Activated CD4-positive, alpha-beta T cell treated with anti-CD3 and anti-CD28 coated beads, Interleukin-2, amount 50 U/mL, for 48 hours (primary cell): ENCODE measurements at places on chromosomes 2 and 18.

- DNase-seq = no peak
Measured at GRCh38 chr2:30781961-30782533, 25.2 kb downstream of the CAPN13 start.

- peak; percentile 19 for DNase-seq
Measured at GRCh38 chr2:15560140-15560987, 770 bp downstream of the NBAS start.

DNA sequence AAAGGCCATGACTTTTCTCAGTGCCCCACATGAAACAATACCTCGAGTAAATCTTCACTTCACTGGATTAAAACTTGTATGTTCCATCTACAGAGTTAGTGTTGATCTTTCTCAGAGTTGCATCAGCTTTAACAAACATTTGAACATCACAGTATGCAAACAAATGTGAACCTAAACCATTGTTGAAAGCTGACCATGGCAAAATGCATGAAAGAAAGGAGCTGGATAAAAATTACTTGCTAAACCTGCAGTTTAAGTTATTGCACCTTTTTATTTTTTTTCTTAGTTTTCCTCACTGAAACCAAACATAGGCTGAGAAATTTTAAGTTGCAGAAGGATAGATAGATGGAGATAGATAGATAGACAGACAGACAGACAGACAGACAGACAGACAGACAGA lies 107.2 kb upstream of the UGP2 start:
- DNase-seq = no peak

DNA sequence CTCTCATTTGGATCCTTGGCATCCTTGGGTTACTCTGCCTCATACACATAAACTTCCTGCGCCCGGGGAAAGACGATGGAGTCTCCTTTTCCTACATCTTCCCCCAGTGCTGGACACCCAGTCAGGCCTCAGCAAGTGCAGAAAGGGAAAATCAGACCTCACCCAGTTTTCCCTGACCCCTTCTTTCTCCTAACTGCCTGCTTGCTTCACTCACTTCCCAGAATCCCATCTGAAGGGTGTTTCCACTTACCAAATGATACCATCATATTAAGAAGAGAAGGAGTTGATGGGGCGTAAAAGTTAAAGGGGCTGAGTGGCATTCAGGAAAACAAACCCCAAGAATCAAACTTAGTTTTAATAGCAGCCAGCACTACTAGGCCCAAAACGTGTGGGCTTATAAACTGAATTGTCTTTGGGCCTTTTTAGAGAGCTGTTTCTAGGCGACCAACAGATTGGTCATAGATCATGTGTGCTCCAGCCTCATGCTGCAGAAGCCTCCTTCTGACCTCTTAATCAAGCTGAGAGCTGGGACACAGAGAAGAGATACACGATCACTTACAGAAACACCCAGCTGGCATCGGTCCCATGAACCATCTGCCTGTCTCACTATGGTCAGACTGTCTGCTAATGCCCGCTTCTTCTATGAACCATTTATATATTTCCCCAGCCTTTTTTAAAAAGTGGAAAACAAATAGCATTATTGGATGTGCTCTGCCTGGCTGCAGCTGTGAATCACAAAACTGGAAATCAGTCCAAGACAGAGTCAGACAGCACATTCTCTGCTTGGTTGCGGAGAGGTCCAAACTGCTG lies 165.7 kb upstream of the SLC14A2 start:
- DNase-seq = no peak

GRCh38 chr2:127678531-127678930 lies 3.2 kb upstream of the LIMS2 start:
- DNase-seq = no peak

GRCh38 chr2:175396696-175397095 lies 215.2 kb upstream of the ATP5MC3 start:
- DNase-seq = no peak

DNA sequence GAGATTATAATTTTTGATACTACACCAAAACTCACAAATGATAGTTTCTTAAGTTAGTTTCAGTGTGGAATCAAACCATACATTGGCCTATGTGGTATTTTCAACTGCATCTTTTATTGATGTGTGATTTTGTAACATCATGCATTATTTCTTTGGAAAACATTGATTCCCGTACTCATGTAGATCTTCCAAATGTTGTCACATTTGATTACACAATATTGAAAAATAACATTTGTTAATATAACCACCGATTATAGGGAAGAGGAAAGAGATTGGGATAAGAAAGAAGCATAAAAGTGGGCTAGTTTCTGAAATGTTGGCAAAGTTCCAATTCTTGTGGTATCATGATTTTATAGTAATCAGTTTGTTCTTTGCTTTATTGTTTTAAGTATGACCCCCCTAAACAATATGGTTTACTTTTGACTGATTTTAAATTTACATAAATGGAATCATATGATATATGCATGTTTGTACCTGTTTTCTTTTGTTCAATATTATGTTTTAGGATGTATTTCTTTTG lies 117.2 kb upstream of the OTX1 start:
- no peak for DNase-seq

GRCh38 chr2:219218217-219218731 lies 484 bp downstream of the ABCB6 start:
- peak; percentile 36 for DNase-seq

GRCh38 chr2:15909157-15909556 lies 31.2 kb upstream of the MYCN start:
- no peak for DNase-seq

- DNase-seq = peak; percentile 67
Measured at GRCh38 chr2:74481961-74482800, 617 bp downstream of the CCDC142 start.

GRCh38 chr18:7034924-7035323 lies 82.7 kb downstream of the LAMA1 start:
- DNase-seq = no peak

GRCh38 chr2:112615051-112615450 lies 30.6 kb downstream of the CHCHD5 start:
- no peak for DNase-seq

DNA sequence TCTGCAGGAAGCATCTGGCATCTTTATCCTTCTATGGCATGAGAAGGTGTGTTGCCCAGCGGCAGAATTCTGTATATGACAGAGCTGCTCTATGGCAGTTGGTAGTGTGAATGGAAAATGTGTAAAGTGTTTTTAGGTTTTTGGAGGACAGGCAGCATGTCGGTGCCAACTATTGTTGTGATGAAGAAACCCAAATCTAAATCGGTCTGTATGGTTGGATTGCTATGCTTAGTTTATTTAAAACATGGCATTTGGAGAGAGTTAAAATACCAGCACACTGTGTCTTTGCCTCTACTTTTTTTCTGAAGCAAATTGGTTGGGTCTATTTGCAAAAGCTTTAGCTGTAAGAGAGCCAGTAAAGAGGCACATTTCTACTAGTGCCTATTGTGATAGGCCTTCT lies 136.7 kb downstream of the CTNNA2 start:
- DNase-seq = no peak

- no peak for DNase-seq
Measured at GRCh38 chr18:40608226-40608625, 1346.8 kb upstream of the PIK3C3 start.

- no peak for DNase-seq
Measured at GRCh38 chr2:196153480-196153879, 17.9 kb downstream of the STK17B start.

- DNase-seq = no peak
Measured at GRCh38 chr2:6872394-6872793, 5.2 kb upstream of the RSAD2 start.

GRCh38 chr2:34909992-34910705 lies 1311.0 kb upstream of the FAM98A start:
- DNase-seq = no peak

GRCh38 chr2:198890490-198890889 lies 567.2 kb downstream of the SATB2 start:
- DNase-seq = no peak

- no peak for DNase-seq
Measured at GRCh38 chr2:215271446-215271845, 40.4 kb upstream of the ATIC start.

DNA sequence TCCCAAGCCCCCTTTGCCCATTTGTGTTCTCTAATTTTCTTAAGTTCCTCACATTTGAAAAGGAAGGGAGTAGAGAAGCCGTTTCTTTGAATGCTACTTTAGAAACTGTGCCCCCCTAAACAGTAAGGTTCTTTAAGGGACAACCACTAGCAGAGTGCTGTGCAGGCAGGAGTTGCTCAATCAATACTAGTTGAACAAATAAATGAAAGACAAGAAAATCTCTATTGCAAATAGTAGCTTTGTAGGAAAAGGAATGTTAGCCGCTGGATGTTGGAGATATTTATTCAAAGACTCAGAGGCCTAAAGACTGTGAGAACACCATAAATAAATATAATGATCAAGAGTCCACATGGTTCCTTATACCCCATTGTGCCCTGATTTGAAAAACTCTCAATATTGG lies 119.8 kb upstream of the SMAD7 start:
- DNase-seq = no peak

DNA sequence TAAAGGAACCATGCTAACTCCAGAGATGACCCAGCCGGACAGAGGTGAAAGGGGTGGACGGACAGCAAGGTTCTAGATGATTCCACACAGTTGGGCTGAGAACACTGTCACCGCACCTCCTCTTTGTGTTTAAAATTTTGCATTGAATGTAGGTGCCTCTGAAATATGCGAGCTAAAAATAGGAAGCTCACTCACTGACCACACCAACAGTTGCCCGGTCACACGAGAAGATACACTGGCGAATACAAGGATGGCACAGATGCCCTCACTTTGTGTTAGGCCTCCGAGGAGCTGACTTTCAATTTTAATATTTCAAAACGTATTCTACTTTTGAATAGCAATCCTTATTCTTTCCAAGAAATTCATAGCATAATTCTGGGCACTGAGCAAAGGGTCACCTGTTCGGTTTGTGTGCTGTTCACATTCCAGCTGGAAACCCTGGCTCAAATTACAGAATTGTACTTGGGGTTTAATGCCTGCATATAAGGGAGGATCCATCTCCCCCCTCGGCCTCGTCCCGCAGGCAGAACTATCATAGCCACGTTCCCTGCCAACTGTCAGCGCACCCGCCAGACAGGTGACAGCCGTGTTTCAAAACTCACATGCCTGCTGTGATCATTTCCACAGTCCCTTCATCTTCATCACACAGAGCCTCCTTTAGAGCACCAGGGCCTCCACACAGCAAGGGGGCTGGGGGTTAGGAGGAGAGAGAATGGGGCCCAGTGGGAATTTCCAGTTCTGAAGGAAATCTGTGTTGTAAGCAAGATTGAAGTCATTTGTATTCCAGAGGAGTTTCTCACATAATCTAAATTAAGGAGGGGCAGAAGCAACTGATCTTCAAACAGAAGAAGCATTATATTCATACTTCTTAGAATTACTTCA lies 48.2 kb downstream of the ADI1 start:
- DNase-seq = no peak

DNA sequence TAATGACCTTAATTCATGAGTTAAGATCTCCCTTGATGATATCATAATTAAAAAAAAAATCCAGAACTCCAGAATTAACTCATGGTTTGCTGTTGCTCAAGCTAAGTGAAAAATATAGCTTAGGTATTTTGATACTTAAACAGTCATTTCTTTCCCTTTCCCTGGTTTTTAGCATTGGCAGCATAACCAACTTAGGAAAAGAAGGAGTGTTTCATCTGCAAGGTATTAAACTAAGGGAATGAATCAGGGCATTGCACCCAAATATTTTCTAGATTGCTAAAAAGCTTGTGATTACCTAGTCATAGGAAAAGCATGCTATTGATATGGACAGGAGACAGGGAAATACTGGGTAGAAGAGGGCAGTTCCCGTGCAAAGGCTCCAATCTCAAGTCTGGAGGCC lies 207.2 kb downstream of the LRP1B start:
- no peak for DNase-seq

- no peak for DNase-seq
Measured at GRCh38 chr18:69518989-69519388, 118.3 kb downstream of the DOK6 start.

DNA sequence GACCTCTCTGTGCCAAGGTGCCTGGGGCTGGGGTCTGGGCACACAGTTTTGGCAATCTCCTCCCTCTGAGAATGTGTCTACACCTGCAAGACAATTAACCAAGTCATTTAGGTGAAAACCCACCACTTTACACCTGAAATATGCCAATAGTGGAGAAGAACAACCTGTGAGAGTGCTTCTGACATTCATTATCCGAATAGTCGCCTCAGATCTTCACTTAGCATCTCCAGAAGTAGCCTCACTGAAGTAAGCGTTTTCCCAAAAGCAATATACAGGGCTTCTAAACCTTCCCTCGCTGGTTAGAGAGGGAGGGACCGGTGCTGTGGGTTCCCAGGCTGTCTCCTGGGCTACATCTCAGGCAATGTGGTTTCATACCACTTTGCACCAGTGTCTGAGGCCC lies 173.5 kb downstream of the DDX1 start:
- no peak for DNase-seq

GRCh38 chr2:155866477-155866876 lies 466.0 kb downstream of the NR4A2 start:
- DNase-seq = no peak

DNA sequence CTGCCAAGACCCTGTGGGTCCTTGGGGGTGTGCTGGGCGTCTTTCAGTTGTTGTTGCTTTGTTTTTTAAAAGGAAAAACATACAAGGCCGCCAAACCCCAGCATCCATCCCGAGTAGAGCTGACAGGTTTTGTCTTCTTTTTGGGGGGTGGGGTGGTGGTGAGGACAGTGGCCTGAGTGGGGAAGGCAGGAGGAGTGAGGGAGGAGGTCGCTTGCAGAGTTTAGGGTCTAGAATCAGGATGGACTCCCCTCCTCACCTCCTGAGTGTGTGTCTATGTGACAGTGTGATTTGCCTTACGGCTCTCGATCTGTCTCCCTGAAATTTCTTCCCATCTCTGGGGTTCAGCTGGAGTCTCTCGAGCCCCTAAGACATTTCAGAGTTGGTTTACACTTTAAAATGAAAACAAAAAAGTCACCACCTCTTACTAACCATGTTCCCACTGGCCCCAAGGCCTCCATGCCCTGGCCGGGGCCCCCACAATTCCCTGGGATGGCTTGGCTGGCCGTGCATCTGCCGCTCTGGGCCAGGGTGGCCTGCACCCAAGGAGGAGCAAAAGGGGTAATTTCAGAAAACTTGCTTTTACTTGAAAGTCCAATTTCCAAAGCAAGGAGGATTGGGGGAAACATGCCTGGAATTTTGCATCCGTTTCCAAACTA lies 5.0 kb downstream of the SIX3 start:
- DNase-seq = no peak

DNA sequence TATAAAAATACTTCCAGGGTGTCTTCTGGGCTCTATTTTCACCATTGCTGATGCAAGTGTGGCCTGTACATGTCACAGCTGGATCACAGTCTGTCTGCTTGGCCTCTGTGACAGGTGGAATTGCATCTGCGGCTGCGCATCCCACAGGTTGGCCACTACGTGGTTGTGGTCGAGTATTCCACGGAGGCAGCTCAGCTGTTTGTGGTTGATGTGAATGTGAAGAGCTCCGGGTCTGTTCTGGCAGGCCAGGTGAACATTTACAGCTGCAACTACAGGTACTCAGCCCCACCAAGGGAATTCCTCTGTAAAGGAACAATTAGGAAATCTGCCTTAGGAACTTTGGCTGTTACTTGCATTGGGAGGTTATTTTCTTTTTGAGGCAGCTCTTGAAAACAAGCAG lies 144.5 kb downstream of the LAMA3 start:
- DNase-seq = no peak

- no peak for DNase-seq
Measured at GRCh38 chr2:71473346-71474031, 20.1 kb downstream of the DYSF start.
